Suppressor macrophage (primary cell): ENCODE measurements at places on chromosomes 6 and 20.

DNA sequence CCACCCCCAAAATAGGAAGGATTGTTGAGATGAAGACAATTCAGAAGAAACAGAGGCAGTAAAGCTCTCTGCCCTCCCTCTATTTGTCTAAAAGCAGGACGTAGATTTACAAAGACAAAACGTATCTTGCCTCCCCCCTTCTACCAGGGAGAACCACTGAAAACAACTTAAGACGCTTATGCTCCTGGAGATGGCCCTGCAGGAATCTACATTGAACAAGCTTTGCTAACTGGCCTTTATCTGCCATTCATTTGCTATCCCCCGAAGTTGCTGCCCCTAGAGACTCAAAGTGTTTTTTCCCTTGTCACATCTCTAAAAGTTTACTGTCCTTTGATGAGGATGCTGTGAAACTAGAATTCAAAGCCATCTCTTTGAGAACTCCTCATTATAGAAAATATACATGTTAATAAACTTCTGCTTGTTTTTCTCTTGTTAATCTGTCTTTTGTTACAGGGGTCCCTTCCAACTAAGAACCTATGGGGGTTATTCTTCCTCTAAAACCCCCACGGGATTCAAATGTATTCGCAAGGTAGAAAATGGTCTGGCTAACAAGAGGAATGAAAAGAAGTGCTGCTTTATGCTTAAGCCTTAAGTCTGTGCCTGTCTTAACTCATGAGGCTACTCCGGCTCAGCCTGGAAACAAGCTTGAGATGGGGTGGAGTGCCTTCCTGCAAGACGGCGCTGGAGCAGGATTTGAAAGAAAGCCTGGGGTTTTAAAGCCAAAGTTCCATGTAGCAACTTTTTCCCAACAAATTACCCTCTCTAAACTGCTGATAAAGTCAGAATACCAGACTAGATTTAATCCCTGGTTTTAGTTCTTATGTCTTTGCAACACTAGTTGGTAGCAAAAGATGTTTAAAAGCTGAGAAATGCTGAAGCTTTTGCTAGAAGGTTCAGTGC is 88.0 kb downstream of the CLIC5 start:
- DNase-seq, result no peak

GRCh38 chr6:85675030-85675819 is 32.5 kb upstream of the SYNCRIP start:
- no peak for DNase-seq

DNA sequence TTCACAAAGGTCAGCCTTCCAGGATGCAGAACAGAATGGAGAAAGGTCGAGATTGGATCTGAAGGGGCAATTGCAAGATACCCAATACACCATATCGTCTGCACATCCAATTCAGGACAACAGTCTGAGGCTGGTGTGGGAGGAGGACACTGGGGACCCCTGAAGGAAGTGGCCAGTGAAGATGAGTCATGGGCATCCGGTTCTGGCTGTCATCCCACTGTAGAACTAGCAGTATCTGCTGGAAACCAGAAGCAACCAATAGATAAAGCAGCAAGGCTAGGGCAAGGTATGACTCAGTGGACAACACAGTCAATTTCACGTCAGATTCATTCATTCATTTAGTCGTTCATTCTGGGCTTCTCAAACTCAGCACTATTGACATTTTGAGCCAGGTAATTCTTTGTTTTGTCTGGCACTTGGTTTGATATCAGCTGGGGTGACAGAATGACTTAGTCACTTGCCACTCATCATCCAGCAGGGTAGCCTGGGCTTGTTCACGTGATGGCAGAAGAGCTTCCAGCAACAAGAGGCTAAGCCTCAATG is 30.3 kb upstream of the SHLD1 start:
- DNase-seq, result no peak

GRCh38 chr6:155171747-155172449 is 91.9 kb upstream of the CLDN20 start:
- no peak for DNase-seq
